ENCODE measurements at places on chromosomes 13 and 19. TPM values are rescaled to one million over a fixed set of nuclear protein-coding genes. Genes with fewer than 3 reads are reported as not detected.

DNA sequence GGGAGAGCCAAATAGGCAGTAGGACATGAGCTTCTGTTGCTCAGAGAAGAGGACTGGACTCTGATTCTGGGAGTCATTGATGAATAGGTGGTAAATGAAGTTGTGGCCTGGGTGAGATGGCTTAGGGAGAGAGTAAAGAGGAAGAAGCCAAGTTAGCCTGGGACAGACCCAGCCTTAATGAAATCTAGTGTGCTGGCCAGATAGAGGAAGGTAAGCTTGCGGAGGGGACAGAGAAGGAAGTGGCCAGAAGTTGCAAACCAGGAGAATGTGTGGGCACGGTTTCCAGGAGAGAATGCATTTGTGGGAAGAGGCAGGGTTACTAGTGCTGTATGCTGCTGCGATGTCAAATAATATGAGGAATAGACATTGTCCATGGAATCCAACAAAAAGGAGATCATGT lies 83.3 kb upstream of the OLFM4 start:
- H3K36me3 ChIP-seq: no peaks in the 10 kb centered on the region
- H3K27me3 ChIP-seq: no peaks in the 10 kb centered on the region
- H3K4me3 ChIP-seq: no peak overlapping the region
- peaks cover 6% of the 10 kb centered on the region for H3K4me1 ChIP-seq

GRCh38 chr13:20870829-20871228 lies 31.7 kb downstream of the XPO4 start:
- DNase-seq: no peak
- no peaks in the 10 kb centered on the region for H3K4me1 ChIP-seq
- no peak overlapping the region for H3K27ac ChIP-seq
- H3K4me3 ChIP-seq: no peak overlapping the region
- no peaks in the 10 kb centered on the region for H3K36me3 ChIP-seq

- no peaks in the 10 kb centered on the region for H3K27me3 ChIP-seq
- peak; percentile 19 for DNase-seq
- no peak overlapping the region for H3K4me3 ChIP-seq
- no peaks in the 10 kb centered on the region for H3K36me3 ChIP-seq
- H3K4me1 ChIP-seq: no peaks in the 10 kb centered on the region
- no peak overlapping the region for H3K27ac ChIP-seq
These were observed 425.5 kb downstream of the RFC3 start for GRCh38 chr13:34243403-34243802.

Gene CLDND2
- total RNA-seq: 1.5 TPM

- H3K4me3 ChIP-seq: no peak overlapping the region
- peak overlapping the region; percentile 68 for H3K27ac ChIP-seq
- DNase-seq: peak; percentile 63
- peaks cover 72% of the 10 kb centered on the region for H3K4me1 ChIP-seq
These were observed 23.1 kb downstream of the TBC1D4 start for GRCh38 chr13:75458696-75459422.

DNA sequence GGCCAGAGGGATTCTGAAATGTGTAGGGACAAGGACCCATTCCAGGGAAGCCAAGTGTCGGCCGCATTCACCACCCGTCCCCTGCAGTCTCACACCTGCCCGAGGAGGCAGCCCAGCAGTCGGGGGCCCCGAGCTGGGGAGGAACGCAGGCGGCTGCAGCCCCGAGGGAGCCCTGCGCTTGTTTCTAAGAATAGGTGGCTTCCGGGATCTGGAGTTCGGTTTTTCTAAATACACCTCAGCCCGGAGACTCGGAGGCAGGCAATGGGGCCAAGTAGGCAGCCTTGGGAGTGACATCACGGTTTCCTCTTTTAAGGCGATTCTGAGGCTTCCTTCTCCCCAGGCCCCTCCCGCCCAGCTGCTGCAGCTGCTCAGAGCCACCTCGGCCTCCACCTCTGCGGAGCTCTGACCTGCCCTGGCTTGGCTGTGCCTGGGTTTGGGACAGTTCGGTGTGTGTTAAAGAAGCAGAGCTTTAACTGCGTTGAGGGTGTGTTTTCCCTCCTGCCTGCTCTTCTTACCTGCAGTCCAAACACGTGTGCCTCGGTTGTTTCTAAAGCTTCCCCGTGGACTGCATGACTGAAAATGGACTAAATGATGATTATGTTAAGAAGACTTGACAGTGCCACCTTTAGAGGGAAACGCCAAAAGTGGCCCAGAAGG lies 80.5 kb downstream of the COL4A2 start:
- H3K36me3 ChIP-seq: no peaks in the 10 kb centered on the region
- H3K27ac ChIP-seq: peak overlapping the region; percentile 86
- DNase-seq: peak; percentile 86
- peak overlapping the region; percentile 42 for H3K4me3 ChIP-seq

DNA sequence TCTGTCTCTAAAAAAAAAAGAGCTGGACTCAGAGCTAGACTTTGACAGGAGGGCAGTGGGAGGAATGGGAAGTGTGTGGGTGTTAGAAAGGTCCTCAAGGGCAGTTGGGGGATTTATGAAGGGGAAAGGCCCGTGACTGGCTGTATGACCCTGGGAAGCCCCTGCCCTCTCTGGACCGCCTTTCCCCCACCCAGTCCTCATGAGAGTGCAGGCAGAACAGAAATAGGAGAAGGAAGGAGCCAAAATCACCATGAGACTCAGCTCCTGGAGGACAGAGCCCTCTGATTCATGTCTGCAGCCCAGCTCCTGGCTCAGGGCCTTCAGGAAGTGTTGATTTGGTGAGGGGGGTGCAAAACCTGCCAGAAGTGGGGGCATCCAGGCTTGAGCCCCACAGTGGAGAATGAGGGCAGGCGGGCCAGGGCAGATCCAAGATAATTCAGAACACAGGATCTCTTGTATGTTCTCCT lies 8.7 kb upstream of the SMG9 start:
- no peaks in the 10 kb centered on the region for H3K27me3 ChIP-seq
- H3K4me1 ChIP-seq: peaks cover 21% of the 10 kb centered on the region
- DNase-seq: no peak
- no peak overlapping the region for H3K27ac ChIP-seq
- no peak overlapping the region for H3K4me3 ChIP-seq

DNA sequence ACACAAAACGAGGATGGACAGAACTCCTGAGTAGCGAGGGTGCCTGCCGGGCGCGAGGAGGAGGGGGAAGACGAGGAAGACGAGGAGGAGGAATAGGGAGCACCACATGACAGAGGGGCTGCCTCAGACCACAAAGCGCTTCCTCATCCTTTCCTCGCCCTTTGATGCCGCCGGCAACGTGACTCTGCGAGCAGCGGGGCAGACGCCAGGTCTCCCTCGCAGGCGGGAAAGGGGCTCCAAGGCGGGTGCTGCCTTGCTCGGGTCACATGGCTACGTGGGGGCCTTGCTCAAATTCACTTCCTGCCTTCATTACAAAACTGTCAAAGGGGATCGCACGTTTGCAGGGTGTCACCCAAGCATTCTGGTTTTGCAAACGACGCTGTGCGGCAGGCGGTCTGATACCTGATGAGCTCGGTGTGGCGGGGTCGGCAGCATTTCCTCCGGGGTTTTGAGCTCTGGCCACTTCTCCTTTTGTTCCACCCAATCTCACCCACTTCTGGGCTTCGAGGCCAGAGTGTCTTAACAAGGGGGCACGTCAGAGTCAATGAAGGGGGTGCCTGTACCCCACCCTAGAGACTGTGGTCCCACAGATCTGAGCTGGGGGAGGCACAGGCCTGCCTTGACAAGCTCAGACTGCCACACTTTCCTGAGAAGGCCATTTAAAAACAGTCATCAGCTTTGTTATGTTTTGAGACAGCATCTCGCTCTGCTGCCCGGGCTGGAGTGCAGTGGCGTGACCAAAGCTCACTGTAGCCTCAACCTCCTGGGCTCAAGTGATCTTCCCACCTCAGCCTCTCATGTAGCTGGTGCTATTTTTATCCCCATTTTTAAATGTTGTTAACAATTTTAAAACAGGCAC lies 14.9 kb downstream of the MAP2K2 start:
- H3K36me3 ChIP-seq: peaks cover 83% of the 10 kb centered on the region
- H3K4me3 ChIP-seq: no peak overlapping the region
- no peak overlapping the region for H3K27ac ChIP-seq

GRCh38 chr13:104817271-104817670 lies 1718.2 kb downstream of the EFNB2 start:
- no peaks in the 10 kb centered on the region for H3K27me3 ChIP-seq
- DNase-seq: no peak
- H3K27ac ChIP-seq: no peak overlapping the region
- H3K36me3 ChIP-seq: no peaks in the 10 kb centered on the region

Gene ADGRE2
- total RNA-seq: 0.73 TPM

Gene ATP8B3
- total RNA-seq: 1.0 TPM

DNA sequence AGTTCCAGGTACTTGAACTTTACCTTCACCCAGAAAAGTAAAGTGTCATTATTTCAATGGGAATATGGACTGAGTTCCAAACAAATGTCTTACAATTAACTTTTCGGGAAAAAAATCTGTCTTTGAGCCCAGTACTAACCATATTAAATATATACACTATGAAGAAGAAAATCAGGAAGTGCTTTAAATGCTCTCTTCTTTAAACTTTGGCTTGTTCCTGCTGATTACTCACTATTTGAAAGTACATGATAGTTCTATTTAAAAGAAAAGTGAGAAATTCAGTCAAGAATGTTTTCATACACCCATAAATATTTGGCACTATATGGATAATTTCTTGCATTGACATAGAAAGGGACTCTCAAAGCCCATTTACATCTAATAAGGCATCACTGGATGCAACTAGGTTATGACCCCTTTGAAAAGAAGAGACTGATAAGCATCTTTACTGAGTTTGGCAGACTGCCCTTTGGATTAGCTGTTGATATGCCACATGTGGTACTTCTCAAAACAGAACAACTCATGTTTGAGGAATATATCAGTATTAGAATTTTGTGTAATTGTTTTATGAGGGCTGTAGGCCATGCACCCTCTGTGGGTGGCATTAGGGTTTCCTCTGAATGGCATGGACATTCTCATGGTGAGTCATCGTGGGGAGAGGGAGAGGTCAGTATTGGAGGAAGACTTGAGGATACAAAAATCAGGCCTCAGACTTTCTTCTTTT lies 25.0 kb upstream of the VWA8 start:
- DNase-seq: no peak
- no peaks in the 10 kb centered on the region for H3K4me1 ChIP-seq
- H3K27ac ChIP-seq: no peak overlapping the region
- H3K27me3 ChIP-seq: no peaks in the 10 kb centered on the region
- no peak overlapping the region for H3K4me3 ChIP-seq

GRCh38 chr19:30718014-30718413 lies 345.8 kb downstream of the ZNF536 start:
- H3K27ac ChIP-seq: peak overlapping the region; percentile 90
- H3K4me1 ChIP-seq: peaks cover 20% of the 10 kb centered on the region
- no peaks in the 10 kb centered on the region for H3K36me3 ChIP-seq
- H3K4me3 ChIP-seq: no peak overlapping the region
- DNase-seq: no peak

GRCh38 chr19:29785360-29785759 lies 26.4 kb upstream of the CCNE1 start:
- no peaks in the 10 kb centered on the region for H3K4me1 ChIP-seq
- H3K4me3 ChIP-seq: no peak overlapping the region
- no peak overlapping the region for H3K27ac ChIP-seq
- no peaks in the 10 kb centered on the region for H3K27me3 ChIP-seq
- DNase-seq: no peak

DNA sequence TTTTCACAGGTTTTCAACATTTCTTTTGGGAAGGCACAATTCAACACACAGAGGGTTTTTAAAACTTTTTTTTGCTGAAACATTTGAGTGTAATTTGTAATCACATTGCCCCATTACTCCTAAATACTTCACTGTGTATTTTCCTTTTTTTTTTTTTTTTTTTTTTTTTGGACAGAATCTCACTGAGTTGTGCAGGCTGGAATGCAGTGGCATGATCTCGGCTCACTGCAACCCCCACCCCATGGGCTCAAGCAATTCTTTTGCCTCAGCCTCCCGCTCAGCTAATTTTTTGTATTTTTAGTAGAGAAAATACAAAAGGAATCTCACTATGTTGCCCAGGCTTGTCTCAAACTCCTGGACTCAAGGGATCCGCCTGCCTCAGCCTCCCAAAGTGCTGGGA lies 14.8 kb upstream of the DNAJC15 start:
- H3K4me1 ChIP-seq: peaks cover 7% of the 10 kb centered on the region
- no peaks in the 10 kb centered on the region for H3K27me3 ChIP-seq
- no peak overlapping the region for H3K27ac ChIP-seq
- DNase-seq: no peak

GRCh38 chr13:48641404-48641803 lies 12.3 kb upstream of the CYSLTR2 start:
- H3K4me3 ChIP-seq: no peak overlapping the region
- H3K4me1 ChIP-seq: no peaks in the 10 kb centered on the region
- H3K36me3 ChIP-seq: no peaks in the 10 kb centered on the region

DNA sequence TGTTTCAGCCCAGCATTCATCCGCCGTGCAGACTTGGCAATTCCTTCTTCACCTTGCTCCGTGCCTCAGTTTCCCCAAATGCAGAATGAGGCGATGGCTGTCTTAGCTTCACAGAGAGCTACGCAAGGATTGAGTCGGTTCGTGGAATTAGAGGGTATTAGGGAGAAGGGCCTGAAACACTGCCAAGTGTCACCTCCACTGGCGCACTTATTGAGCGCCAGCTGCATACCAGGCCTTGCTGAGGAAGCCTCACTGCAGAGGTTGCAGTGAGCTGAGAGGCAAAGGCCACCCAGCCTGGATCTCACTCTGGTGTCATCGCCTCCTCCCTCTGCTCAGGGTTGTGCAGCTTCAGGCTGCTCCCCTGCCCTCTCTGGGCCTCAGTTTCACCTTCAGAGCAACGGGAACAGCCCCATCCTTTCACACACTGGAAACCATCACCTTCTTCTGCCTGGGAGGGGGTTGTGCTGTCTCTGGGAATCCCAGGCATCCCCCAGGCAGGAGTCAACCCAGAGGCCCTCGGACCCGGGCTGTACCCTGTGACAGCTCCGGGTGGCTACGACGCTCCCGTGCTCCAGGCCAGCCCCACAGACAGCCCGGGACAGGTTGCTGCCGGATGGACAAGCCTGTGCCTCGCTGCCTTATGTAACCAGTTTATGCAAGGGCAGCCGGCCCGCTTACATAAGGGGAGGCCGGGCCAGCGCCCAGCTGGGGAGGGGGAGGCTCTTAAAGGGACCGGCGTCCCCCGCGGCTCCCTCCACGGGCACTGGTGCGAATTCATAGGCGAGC lies 31.9 kb downstream of the NFIC start:
- peak overlapping the region; percentile 3 for H3K4me3 ChIP-seq
- H3K27me3 ChIP-seq: no peaks in the 10 kb centered on the region
- H3K4me1 ChIP-seq: peaks cover 66% of the 10 kb centered on the region
- peaks cover 7% of the 10 kb centered on the region for H3K36me3 ChIP-seq

- H3K4me1 ChIP-seq: peaks cover 2% of the 10 kb centered on the region
- no peak overlapping the region for H3K27ac ChIP-seq
- DNase-seq: no peak
- peaks cover 56% of the 10 kb centered on the region for H3K36me3 ChIP-seq
- H3K27me3 ChIP-seq: no peaks in the 10 kb centered on the region
These were observed 6.0 kb downstream of the SHFL start for GRCh38 chr19:10091895-10092641.

Gene NAT14
- 7.1 TPM for total RNA-seq

- peaks cover 33% of the 10 kb centered on the region for H3K27me3 ChIP-seq
- no peak overlapping the region for H3K27ac ChIP-seq
- peaks cover 19% of the 10 kb centered on the region for H3K4me1 ChIP-seq
- H3K4me3 ChIP-seq: no peak overlapping the region
- no peaks in the 10 kb centered on the region for H3K36me3 ChIP-seq
These were observed 1.5 kb upstream of the RGCC start for GRCh38 chr13:41455725-41456419.

Gene FLT1
- total RNA-seq: 38.0 TPM

Gene CTXN1
- total RNA-seq: 0.30 TPM
